AML-193 (cell line): ENCODE measurements at places on chromosomes 1 and 21.

- no peak for DNase-seq
Observed at GRCh38 chr1:48610628-48611542, 138.9 kb upstream of the SPATA6 start.

DNA sequence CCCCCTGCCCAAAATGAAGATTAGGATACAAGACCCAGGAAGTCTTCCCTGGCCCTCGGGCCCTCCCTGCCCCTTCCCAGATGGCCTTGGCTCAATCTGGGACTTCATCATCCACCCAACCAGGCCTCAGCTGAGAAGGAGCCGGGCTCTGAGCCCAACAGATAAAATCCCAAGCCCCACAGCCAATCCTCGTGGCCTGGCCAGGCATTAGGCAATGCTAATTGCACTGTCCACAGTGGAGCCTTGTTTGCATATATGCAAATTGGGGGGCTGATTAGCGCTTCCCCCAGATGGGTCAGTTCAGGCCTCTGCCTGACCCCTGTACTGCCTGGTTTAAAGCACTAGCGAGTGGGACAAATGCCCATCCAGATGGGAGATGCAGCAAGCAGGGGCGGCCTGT lies 34.9 kb downstream of the IGSF21 start:
- no peak for DNase-seq

GRCh38 chr1:100597784-100598183 lies 59.8 kb downstream of the GPR88 start:
- peak; percentile 1 for DNase-seq

DNA sequence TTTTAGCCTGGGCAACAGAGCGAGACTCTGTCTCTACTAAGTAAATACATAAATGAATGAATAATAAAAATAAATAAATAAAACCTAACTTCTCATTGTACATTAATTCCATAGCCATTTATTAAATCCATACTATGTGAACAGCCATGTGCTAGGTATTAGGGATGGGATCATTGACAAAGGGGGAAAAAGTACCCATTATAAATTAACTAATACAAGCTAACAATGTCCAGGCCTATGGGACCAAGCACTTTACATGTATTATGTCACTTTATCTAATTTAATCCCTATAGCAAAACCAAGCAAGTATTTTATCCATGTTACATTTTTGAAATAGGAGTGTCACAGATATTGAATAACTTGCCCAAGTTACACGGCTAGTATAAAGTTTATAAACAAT lies 2.6 kb upstream of the CDC7 start:
- no peak for DNase-seq

DNA sequence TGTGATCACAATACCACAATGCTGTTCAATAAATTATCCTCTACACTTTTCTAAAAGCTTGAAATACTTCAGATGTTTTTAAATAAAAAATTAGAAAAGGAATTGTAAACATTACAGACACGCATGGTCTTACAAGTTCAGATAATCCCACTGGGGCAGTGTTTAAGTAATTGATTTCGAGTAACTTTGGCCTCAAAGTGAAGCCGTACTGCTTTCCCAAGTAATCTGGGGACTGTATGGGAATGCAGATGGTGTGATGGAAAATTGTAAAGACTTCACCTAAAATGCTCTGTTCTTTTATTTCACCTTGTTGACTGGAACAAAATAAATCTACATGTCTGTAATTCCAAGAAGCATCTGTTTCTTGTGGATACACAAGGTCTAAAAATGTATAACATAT lies 401.7 kb upstream of the LYPLAL1 start:
- no peak for DNase-seq

DNA sequence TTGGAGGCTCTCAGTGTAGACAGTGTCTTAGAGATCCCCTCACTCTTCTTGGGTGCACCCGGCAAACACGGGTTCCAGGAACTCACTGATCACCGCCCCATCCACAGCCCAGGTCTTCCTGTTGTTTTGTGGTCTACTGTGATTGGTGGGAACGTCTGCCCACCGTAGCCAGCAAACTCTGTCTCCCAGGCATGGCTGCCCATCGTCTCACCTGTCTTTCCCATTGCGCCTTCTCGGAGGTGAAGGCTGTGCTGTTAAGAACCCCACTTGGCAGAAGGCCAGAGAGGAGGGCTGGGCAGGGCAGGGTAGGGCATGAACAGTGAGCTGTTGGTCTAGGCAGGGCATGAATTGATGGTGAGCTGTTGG lies 14.1 kb upstream of the KCNA2 start:
- DNase-seq = no peak

DNA sequence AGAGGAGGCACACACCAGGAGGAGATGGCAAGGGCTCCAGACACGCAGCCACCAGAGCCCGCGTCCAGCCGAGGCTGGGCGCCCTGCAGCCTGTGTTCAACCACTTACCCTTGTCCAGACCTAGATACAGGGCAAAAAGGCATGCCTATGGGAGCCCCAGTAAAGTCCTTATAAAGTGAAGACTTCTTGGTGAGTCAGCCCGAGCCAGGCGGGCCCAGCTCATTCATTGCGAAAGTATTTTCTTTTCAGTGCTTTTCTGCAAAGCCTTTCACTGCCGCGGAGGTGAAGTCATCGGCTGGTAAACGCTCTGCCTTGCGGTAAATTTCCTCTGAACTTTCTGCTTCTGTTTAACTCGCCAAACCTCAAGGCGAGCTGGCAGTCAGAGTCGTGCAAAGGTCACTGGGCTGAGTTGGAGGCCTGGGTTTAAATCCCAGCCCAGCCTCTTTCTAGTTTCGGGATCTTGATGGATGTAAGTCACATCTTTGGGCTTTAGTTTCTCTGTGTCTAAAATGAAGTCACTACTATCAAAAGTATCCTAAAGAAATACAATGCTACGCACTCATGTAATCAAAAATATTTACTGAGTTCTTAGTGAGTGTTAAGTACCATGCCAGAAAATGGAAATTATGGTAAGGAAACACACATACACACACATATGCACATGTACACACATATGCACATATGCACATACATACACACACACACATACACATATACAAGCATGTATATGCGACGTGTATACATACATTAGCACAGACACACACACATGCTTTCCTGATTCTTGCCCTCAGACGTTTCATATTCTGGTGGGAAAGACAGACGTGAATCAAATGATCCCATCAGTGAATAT lies 54.7 kb upstream of the IFFO2 start:
- DNase-seq = peak; percentile 79

GRCh38 chr21:44854391-44854663 lies 19.2 kb downstream of the PTTG1IP start:
- DNase-seq = no peak

- DNase-seq = no peak
Observed at GRCh38 chr1:37474697-37475379, 458 bp downstream of the ZC3H12A start.

- peak; percentile 93 for DNase-seq
Observed at GRCh38 chr1:168535536-168535935, 8.3 kb downstream of the XCL2 start.
